Stimulated activated CD4-positive, alpha-beta T cell treated with anti-CD3 and anti-CD28 coated beads, Interleukin-15, amount 100 ng/mL, for 1 hour (primary cell): ENCODE measurements at places on chromosomes 11 and 22.

DNA sequence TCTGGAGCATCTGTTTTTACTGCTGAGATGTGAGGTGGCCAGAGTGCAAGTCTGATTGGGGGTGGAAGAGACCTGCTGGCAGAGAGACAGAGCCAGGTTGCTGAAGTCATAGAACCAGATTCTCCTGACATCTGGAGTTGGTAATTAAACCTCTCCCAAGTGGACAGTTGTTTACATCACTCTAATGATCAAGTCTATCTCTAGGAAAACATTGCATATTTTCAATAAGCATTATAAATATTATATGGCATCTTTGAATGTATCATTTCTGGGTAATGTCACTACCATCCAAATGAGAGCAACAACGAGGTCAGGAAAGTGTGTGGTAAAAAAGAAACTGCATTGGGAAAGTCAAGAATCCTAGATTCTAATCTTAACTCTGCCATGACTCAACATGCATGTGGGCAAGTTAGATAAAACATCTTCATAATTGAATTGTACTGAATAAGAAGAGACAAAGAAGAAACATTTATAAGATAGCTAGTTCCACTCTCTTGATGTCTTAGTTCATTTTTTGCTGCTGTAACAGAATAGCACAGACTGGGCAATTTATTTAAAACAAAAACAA, 351.2 kb upstream of the API5 start:
- DNase-seq = no peak

DNA sequence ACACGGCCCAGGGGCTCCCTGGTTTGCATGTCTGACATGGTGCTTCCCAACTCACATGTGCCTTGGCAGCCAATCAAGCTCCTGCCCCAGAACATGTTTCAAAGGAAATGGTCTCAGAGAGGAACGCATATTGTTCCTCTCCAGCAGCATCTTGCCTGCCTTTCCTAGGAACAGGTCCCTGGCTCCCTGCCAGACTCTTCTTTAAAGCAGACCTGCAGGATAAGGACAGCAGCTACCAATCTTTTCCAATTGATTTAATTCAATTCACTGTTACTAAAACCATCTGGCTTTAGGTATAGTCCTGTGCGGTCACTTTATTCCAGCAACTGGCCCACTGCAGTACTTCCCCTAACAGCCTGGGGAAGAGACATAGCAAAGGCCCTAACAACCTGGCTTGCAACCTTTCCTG, 79.9 kb downstream of the AMBRA1 start:
- DNase-seq = no peak

GRCh38 chr11:396511-396947, 2.5 kb downstream of the PKP3 start:
- no peak for DNase-seq

DNA sequence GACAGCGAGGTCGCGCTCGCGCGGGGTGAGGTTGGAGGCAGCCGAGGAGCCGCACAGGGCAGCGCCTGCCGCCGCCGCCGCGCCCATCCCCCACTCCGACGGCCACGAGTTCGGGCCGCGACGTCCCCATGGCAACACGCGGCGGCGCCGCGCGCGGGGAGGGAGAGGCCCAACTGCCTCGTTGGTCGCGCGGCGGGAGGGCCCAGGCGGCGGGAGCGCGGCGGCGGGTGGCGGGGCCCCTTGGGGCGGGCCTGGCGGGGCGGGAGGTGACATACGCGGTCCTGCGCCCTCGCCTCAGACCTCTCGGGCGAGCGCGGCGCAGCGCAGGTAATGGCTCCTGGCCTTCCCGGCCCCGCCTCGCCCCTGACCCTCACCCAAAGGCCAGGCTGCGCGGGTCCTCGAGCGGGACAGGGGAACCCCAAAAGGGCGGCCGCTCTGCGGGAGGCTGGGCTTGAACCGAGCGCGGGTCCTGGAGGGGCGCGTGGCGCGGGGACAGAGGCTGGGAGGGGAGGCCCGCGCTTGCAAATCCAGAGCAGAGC, at the start of gene DEUP1:
Gene DEUP1 (plus strand): TSS at position 297 of the 539 bp plus-strand sequence. CDS start 1,518 bp downstream, outside the sequence.
- DNase-seq = no peak

DNA sequence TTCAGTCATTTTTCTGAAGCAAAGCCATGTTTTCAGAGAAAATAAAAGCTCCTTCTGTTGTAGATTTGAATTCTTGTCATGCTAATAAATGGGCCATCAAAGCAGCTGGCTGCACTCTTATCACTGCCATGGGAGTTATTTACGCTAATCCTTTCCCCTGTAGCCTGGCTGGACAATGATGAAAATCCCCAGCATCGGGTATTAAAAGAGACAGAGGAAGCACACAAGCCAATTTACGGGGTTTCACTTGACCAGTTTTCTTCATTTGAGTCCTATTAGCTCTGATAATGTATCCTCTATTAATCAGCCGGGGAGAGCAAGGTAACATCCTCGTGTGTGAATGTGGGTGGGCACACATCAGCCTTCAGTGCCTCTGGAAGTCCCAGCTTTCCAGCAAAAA, 470.2 kb upstream of the API5 start:
- no peak for DNase-seq

GRCh38 chr11:111462329-111462728, 49.9 kb downstream of the BTG4 start:
- DNase-seq = no peak

DNA sequence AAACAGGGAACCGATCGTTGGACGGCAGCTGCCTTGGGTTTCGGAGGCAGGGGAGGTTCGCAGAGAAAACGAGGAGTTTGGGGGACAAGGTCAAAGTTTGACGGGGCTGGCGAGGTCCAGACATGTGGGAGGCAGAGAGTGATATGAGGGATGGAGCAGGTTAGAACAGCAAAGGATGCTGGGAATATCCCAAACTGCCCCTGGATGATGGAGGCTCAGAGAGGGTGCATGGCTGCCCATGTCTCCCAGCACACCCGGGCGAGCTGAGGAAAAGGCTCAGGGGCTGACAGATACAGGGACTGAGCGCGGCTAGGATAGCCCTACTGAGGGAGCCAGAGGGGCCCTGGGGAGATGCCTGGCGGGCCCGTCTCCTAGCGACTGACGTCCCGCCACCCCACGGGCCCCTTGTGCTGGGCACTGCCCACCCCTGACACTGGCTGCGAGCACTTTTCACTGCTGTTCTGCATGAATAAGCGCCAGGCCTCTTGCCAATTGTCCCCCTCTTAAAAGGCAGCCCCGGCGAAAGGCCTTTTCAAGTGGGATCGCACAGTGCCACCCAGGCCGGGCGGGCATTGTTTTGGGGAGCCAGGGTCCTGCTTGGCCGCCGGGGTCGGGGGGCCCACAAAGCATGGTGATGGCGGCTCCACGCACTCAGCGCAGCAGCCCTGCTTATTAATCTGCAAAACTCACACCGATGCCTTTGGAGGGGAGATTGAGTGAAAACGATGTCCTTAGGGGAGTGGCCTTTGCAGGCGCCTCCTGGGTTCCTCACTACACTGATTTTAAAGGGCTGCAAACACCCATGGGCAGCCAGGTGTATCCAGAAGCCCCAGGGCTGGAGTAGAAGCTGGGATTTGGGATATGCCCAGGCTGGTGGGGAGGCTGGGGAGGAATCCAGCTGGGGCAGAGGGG, 90.0 kb upstream of the LINC01488 start:
- no peak for DNase-seq

- no peak for DNase-seq
Measured at GRCh38 chr22:28939394-28939793, 56.0 kb downstream of the ZNRF3 start.

GRCh38 chr11:10844796-10845195, 13.1 kb downstream of the ZBED5 start:
- no peak for DNase-seq

DNA sequence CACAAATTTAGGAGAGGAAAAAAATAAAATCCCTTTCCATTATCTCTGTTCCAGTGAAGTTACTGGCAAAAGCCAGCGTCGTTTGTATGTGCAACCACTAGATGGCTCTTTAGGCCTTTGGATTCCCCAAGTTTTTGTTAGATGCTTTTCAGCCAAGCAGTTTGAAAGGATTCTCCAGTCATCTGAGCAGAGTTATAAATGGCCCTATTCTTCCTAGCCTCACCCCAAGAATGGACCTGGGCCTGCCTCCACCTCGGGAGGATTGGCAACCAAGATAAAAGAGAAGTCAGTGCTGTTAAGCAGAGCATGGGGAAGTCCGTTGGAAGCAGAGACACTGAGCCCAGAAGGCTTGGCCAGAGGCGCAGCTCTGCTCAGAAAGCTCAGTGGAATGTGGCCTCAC, 15.4 kb downstream of the FAM181B start:
- no peak for DNase-seq

DNA sequence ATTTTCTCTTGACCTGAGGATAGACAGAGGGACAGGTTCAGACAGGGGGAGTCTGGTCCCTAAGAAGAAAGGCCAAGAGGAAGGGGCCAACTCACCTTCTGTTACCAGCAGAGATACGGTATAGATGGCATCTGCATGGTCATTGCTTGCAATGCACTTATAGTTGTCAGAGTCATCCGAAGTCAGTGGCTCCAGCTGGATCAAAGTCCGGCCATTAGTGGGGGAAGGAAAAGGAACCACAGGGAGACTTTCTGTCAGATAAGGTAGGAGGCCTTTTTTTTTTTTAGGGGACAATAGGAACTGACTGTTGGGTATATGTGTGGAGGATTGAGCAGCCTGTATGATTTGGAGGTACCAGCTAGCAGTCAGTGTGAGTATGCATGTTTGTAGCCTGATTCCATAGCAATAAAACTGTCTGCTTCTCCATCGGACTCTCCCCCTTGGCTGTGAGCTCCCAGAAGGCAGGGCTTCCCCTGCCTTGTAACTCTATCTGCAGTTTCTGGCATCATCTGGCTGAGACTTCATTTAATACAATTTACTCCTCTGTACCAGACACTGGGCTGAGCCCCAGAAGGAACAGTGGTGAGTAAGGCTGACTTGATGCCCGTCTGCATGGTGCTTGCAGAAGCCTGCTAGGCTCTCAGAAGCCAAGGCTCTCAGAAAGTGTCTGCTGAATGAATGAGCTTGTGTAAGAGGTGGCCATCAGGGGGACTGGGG, 5.7 kb downstream of the IGSF22 start:
- no peak for DNase-seq

GRCh38 chr11:57981536-57981935, 42.1 kb upstream of the OR9Q1 start:
- no peak for DNase-seq
